HCT116 (cell line): ENCODE measurements at places on chromosomes 5 and 9. TPM values are rescaled to one million over a fixed set of nuclear protein-coding genes. Genes with fewer than 3 reads are reported as not detected.

- DNase-seq, result no peak
- H3K36me3 ChIP-seq, result no peaks in the 10 kb centered on the region
- H3K27ac ChIP-seq, result no peak overlapping the region
- no peaks in the 10 kb centered on the region for H3K27me3 ChIP-seq
- no peak overlapping the region for H3K4me3 ChIP-seq
These were observed 1.4 kb downstream of the IL11RA start for GRCh38 chr9:34653151-34654072.

The ADAMTSL1 gene
- total RNA-seq, result not detected

The NSG2 gene
- total RNA-seq, result not detected

DNA sequence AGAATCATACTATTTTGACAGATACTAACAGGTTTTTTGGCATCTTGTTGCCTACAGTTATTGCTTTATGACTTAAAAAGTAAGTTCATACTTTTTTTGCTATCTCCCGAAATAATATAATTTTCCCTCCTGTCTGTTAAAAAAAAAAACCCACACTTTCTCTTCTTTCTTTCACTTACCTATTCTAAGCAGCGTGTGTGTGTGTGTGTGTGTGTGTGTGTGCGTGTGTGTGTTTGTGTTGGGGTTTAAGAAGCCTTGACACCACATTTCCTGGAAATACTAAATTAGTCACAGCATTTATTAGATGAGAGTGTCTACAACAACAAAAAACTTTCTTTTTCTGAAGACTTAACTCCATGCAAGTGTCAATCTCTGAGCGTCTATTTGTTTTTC lies 12.4 kb downstream of the TNFAIP8 start:
- no peaks in the 10 kb centered on the region for H3K36me3 ChIP-seq
- H3K27ac ChIP-seq, result no peak overlapping the region
- no peaks in the 10 kb centered on the region for H3K4me1 ChIP-seq

- H3K36me3 ChIP-seq, result no peaks in the 10 kb centered on the region
- H3K4me1 ChIP-seq, result no peaks in the 10 kb centered on the region
- DNase-seq, result no peak
- H3K27me3 ChIP-seq, result no peaks in the 10 kb centered on the region
- no peak overlapping the region for H3K4me3 ChIP-seq
These were observed 82.3 kb upstream of the TLE4 start for GRCh38 chr9:79489261-79490000.

GRCh38 chr5:68544648-68545552 lies 329.3 kb downstream of the PIK3R1 start:
- no peak overlapping the region for H3K4me3 ChIP-seq
- no peak for DNase-seq
- H3K4me1 ChIP-seq, result peaks cover 2% of the 10 kb centered on the region; the same call in 1 of the 2 replicates
- no peak overlapping the region for H3K27ac ChIP-seq
- H3K27me3 ChIP-seq, result no peaks in the 10 kb centered on the region
- H3K36me3 ChIP-seq, result no peaks in the 10 kb centered on the region

DNA sequence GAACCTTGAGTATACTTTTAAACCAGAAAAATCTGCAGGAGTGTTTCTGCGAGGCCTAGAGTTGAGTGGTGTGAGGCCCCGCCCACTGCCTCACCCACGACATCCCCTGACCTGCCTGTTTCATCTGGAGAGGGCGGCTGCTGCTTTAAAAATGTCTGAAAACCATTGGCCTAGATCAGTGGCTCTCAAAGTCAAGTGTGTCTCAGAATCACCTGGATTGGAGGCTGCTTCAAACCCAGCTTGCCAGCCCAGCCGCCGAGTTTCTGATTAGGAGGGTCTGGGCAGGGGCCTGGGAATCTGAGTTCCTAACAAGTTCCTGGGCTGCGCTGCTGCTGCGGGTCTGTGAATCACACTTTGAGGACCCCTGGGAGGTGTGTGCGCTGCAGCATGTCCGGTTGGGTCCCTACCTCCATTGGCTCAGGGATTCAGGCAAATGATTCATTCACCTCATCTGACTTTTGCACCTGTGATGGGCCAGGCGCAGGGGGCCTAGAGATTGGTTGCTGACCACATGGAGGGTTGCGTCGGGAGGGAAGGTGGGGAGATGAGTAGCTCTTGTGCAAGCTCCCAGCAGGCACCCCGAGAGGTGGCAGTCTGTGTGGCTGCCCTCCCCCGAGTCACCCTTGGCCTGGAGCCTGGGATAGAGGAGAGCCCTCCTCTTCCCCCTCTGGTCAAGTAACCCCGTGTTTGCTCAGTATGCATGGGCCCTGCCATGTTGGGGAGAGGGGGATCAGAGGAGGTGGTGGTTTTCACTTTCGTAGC lies 27.6 kb upstream of the HMCN2 start:
- DNase-seq, result no peak
- H3K27me3 ChIP-seq, result no peaks in the 10 kb centered on the region
- H3K36me3 ChIP-seq, result peaks cover 3% of the 10 kb centered on the region; the same call in 1 of the 2 replicates
- no peak overlapping the region for H3K27ac ChIP-seq
- no peak overlapping the region for H3K4me3 ChIP-seq
